ENCODE measurements at places on chromosomes 3 and 15.

DNA sequence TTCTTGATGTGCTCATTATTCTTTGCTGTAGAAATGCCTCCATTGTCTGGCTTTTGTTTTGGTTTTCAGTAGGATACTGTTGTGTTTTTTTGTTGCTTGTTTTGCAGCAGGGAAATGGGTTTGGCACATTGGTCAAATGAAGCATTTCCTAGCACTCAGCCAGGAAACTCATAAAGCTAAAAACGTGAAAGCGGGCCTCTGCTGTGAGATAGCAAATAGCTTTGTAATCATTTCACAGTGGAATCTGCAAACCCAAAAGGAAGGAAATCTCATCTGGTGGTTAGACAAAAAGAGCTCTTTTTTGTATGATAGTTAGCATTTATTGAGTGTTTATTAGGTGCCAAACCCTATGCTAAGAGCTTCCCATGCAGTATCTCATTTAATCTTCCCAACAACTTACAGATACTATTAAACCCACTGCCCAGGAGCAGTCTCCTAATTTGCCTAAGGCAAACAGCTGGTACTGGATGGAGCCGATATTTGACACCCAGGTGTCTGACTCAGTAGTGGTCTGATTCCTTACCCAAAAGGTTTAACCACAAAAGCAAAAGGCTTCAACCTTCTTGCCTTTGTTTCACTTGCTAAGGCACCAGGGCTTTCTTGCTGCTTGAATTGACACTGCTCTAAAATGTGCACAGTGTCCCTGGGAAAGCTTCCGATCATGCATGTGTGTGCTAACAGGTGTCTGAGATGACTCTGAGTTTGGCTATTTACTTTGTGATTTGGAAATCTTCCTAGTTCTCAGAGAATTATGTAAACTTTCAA, 527.9 kb upstream of the MDFIC2 start:
- no peak for DNase-seq

- no peak for DNase-seq
Measured at GRCh38 chr3:134775831-134776230, 19.2 kb upstream of the EPHB1 start.

GRCh38 chr15:59686389-59686788, 2.7 kb downstream of the BNIP2 start:
- DNase-seq, result no peak

- no peak for DNase-seq
Measured at GRCh38 chr3:187828579-187829452, 83.5 kb upstream of the BCL6 start.

DNA sequence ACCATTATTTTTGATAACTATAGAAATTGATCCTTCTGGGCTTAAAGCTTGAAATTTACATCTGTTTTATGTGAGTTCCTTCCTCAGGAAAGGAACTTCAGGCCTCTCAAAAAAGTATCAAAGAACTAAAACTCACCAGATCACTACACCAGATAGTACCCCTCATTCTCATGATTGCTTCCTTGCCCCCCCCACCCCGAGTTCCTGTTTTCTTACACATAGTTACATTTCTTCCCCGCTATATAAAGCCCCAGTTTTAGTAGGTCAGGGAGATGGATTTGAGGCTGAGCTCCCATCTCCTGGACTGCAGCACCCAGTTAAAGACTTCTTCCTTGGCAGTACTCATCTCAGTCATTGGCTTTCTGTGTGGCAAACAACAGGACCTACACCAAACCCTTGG, 80.3 kb upstream of the HRH1 start:
- no peak for DNase-seq

DNA sequence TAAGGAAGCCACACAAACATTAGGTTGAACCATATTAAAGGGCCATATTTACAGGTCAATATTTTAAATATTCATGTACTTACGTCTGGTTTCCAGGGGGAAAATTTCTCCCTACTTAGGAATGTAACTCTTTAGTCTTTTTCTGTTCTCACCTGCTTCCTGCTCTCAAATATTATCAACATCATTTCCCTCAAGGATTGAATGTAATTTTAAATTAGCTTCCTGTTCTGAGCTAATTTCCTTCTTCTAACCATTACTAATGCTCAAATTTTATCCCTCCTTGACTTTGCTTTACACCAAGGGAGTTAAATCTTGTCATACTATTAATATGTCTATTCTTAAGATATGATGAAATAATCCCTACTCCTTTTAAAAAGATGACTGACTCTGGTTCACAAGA, 103.4 kb upstream of the UBP1 start:
- DNase-seq, result no peak

DNA sequence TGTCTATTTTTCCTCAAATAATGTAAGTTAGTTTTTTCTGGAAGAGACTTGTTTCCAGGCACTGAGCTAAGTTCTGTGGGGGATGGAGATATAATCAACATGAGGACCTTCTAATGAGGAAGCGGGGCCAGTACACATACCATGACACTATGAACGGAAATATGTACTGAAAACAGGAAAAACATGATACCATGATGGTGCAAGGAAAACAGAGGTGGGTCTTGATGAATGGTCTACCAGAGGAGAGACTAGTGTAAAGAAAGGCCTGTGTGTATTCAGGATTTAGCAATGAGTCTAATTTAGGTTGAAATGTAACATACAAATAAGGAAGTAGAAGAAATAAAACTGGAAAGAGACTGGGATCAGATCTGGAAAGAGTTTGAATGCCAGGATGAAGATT, 38.9 kb upstream of the TPRG1 start:
- no peak for DNase-seq

DNA sequence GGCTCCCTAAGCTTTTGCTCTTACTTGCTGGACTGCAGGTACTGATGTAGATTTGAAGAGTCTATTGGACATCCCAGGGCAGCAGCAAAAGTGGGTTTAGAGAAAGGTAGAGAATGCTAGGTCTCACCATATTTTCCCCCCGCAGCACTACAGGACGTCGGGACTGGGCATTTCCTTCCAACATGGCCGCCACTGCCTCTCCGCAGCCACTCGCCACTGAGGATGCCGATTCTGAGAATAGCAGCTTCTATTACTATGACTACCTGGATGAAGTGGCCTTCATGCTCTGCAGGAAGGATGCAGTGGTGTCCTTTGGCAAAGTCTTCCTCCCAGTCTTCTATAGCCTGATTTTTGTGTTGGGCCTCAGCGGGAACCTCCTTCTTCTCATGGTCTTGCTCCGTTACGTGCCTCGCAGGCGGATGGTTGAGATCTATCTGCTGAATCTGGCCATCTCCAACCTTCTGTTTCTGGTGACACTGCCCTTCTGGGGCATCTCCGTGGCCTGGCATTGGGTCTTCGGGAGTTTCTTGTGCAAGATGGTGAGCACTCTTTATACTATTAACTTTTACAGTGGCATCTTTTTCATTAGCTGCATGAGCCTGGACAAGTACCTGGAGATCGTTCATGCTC, 11.2 kb downstream of the CYP8B1 start:
- no peak for DNase-seq

DNA sequence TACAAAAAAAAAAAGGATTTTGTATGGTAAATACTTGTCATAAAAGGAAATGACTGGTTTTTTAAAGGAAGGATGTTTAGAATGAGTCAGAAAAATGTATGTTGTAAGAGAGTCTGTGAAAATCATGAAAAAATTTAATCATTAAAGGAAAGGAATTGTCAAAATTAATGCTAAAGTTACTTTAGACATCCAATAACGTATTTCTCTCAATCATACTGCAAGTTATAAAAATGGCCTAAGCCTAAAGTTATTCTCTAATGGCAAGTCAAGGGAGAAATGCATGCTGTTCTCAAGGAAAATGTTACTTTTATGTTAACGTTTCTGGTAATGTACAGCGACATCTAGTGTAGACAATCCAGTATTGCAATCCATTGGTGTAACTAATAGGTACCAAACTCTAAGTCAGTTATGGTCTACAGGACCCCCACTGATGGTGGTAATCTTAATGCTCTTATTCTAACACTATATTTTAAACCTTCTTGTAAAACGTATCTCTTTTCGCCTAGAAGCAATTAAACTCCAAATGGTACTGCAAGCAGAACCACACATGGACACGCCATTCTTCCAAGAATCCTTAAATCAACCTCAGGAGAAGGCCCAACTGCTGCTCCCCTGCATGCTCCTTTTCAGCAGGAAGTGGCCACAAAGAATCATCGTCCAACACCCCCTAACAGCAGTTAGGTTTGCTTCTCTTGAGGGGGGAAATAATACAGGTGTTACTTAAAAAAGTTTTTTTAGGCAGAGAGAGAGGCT, 35.2 kb downstream of the NCEH1 start:
- no peak for DNase-seq

DNA sequence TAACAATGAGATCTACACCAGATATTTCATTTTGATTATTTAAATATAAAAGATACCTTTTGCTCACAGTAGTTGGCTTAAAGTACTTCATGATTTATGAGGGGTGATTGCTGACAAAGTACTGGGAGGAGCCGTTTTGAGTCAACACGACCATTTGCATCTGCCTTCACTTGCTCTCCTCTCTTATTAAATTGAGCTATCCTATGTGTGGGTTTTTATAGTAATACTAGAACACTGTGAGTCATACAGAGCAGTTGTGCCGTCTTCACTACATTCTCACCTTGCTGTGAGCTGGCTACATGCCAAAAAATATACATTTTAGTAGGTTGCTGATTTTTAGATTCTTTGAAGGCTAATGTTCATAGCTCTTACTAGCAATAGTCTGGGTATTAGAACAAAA, 161.2 kb downstream of the ALCAM start:
- DNase-seq, result no peak

DNA sequence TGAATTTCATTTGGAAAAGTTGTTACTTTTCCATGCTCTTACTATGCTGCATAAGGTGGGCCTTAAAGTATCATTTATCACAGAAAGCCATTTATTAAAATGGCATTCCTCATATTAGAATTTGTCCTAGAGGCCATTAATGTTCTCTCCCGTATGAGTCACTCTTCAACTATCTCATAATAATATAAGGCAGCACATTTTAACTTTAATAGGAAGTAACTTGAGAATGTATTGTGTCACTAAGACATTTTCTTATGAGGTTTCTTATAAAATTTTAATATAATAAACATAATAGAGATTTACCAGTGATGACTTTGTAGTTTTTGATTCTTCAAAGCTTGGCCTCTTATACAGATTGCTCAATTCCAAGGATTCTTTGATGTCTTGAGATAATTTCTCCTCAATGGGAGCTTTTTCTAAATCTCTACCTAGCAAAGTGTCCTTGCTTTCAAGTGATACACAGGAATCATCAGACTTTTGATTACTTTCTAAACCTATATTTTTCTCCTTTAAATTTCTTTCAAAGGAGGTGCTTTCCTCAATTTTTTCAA, 74.7 kb downstream of the ZBBX start:
- DNase-seq, result no peak

DNA sequence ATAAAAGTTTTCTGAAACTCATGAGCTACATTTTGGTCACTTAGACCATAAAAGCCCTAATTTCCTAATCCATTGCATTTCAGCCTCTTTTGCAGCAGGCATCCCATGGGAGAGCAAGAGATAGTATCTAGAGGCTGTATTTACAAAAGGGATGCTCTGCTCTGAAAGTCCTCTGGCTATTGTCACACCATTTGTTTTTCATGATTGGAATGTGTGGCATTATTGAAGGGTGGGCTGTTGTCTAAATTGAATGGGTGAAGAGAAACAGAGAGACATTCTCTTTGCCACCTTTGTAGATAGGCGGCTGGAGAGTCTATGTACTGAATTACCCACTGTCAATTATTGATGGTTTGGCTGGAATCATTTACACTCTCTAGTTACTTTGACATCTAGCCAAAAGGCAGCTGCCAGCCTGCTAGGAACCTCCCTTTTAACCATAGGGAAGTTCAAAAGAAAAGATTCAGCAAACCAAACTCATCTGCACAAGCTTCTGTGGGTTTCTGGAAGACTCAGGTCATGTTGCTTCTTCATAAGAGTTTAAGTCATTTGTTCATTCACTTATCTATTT, 89.8 kb upstream of the RARB start:
- DNase-seq, result no peak

DNA sequence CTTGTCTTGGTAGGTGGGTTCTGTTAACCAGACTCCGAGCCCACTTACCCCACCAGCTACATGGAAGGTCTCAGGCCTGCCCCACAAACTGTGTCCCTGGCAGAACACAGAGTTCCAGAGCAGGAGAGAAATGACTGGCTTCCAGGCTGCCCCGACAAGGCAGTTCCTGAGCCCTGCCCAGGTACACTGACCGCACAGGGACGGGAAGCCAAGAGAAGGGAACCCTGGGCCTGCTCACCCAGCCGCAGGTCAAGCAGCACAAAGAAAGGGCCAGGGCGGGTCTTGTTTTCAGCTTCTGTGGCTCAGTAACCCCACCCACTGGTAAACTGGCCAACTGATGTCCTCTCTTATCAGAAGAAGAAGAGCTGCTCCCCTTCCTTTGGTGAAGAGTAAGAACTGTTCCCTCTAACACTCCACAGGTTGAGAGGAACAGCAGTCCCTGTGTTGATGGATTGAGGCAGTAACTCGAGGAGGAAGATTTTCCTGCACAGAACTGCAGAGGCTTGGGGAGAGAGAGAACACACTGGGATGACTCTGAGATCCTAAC, 68.4 kb downstream of the CRTC3 start:
- DNase-seq, result peak; percentile 68

GRCh38 chr15:29773816-29774215, 48.5 kb downstream of the TJP1 start:
- DNase-seq, result no peak

DNA sequence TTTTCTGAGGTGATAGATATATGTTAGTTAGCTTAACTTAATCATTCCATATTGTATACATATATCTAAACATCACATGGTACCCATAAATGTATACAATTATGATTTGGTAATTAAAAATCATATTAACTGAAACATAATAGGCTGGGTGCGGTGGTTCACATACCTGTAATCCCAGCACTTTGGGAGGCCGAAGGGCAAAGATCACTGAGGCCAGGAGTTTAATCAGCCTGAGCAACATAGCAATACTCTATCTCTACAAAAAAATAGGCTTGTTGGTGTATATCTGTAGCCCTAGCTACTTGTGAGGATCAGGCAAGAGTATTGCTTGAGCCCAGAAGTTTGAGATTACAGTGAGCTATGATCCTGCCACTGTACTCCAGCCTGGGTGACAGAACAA, 20.9 kb downstream of the RAB7A start:
- DNase-seq, result no peak

DNA sequence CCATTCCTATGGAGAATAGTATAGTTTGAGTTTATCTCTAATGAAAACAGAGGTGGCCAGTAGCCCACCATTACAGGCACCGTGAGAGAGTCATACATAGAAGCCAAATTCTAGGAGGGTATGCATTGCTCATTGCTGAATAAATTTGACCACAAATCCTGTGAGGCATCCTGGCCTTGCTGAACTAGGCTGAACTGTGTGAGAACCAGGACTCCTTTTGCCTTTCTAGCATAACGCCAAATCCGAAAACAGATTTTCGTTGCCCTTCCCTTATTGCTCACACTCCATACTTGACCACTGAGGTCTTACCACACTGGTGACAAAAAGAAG, 50.4 kb downstream of the SLC2A2 start:
- DNase-seq, result no peak

- no peak for DNase-seq
Measured at GRCh38 chr3:13673207-13673606, 124.3 kb downstream of the FBLN2 start.

GRCh38 chr3:119774444-119774843, 7.5 kb upstream of the NR1I2 start:
- no peak for DNase-seq

Measured in CD4-positive, CD25-positive, alpha-beta regulatory T cell (primary cell).